CD4-positive, alpha-beta T cell treated with Interleukin-12 subunit alpha and Interleukin-12 subunit beta, for 1 hour (primary cell): ENCODE measurements at places on chromosomes 3 and 15.
A peak's percentile ranks its signal among the peaks of the same experiment; 100 is the strongest.

DNA sequence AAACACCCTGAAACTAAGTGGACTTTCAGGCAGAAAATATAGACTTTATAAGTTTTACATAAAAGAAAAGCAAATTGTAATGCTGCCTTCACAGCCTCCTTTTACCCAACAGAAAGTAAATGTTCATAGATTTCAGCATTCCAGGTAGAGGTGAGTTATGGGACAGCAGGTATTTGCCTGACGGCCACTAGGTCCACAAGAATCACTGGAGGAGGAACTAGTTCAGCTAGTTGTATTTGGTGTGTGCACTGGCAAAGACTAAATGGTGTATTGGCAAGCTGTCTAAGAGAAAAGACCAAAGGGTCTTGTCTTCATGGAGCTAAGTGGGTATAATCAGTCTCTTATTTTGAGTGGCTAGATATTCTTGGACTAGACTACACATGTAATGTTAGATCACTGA lies 34.2 kb downstream of the ZNF654 start:
- DNase-seq: no peak

- DNase-seq: peak; percentile 3
These were observed 230.4 kb downstream of the ADAMTS17 start for GRCh38 chr15:100111125-100112060.

- no peak for DNase-seq
These were observed 180.0 kb upstream of the TGFBR2 start for GRCh38 chr3:30426293-30426993.

- no peak for DNase-seq
These were observed 220.7 kb downstream of the MEIS2 start for GRCh38 chr15:36879568-36880222.

GRCh38 chr3:113136544-113136943 lies 74.8 kb upstream of the BOC start:
- DNase-seq: no peak

DNA sequence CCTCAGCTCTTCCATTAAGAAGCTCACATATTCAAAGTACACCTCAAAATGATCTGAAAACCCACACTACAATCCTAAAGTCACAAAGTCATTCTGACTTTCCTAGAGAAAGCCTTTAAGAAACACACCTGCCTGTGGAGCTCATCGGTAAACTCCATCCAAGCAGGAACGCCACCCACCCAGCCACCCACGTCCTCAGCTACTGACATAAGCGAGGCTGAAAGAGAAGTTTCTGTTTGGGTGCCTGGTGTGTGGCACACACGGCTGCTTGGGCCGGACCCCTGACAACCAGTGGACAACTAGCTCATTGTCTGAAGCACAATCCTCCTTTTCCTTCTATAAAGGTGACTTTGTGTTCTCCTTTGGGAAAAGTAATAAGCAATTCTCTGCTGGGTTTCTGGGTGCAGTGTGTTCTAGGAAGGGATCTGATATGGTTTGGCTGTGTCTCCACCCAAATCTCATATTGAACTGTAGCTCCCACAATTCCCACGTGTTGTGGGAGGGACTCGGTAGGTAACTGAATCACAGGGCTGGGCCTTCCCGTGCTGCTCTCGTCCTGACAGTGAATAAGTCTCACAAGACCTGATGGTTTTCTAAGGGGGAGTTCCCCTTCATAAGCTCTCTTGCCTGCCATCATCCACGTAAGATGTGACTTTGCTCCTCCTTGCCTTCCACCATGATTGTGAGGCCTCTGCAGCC lies 26.1 kb downstream of the FAM174B start:
- no peak for DNase-seq

DNA sequence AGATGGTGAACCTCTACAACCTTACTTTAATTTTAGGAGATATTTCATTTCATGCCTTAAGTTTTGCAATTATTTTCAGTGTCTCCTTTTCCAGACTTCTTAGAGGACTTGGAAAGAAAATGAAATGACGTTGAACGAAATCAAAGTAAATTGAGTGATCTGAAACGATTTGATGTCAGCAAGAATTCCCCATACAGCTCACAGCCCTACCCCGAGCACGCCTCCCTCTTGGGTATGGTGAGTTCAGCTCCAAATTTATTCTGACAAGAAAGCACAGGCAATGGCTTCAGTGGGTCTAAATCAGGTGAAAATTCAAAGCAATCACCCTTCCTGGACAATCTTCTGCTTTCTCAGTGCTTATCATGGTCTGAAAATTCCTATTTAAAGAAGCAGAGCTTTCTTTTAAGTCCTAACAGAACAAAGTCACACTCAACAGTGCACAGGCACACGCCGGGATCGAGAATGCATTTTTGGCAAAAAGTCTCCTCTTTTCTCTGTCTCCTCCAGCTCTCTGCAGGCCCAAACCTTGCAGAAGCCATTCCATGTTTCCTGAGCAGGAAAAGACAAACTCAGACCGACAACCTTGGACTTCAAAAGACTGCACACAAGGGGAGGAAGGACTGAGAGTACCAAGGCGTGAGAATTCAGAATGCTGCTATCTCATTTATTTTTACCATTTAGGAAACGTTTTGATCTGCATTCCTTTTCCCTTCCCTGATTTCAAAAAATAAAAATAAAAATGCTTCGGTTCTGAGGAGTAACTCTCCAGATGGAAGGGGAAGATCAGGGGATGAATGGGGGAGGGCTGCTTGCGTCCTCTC lies 72.0 kb downstream of the CCNL1 start:
- DNase-seq: no peak

DNA sequence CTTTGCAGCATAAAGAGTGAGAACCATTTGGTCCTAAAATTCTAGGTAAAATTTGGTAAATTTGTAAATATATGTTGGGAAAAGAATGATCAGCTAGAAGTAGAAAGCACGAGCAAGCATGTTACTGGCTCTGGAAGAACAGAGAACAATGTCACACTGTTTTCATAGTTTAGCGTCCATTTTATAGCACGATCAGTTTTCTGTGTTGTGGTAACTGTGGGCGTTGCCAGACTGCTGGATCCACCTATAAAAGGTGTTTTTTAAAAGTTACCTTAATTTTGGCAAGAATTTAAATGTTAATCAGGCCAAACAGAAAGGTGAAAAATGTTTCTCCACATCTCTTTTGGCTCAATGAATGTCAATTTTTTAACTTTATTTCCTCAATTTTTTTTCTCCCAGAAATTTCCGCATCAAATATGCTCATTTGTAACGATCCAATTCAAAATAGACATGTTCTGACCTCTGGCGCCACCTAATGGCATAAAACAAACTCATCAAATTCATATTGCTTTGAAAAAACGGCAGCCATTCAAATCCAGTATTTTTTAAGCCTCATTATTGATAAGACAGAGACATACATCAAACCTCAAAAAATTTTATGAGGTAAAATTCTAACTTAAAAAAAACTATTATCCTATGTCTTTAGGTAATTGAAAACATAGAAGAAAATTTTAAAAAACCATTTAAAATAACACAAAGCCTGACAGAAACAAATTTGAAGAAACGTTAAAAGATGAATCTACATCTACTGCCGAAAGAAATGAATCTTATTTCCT lies 5.5 kb upstream of the GP5 start:
- peak; percentile 63 for DNase-seq

- DNase-seq: no peak
These were observed 2.8 kb upstream of the CCR3 start for GRCh38 chr3:46239301-46239938.

- no peak for DNase-seq
These were observed 9.1 kb downstream of the KCNMB2 start for GRCh38 chr3:178545337-178545736.

- no peak for DNase-seq
These were observed 76.7 kb downstream of the ARNT2 start for GRCh38 chr15:80480909-80481308.

- no peak for DNase-seq
These were observed 7.7 kb upstream of the UMPS start for GRCh38 chr3:124722589-124722988.

DNA sequence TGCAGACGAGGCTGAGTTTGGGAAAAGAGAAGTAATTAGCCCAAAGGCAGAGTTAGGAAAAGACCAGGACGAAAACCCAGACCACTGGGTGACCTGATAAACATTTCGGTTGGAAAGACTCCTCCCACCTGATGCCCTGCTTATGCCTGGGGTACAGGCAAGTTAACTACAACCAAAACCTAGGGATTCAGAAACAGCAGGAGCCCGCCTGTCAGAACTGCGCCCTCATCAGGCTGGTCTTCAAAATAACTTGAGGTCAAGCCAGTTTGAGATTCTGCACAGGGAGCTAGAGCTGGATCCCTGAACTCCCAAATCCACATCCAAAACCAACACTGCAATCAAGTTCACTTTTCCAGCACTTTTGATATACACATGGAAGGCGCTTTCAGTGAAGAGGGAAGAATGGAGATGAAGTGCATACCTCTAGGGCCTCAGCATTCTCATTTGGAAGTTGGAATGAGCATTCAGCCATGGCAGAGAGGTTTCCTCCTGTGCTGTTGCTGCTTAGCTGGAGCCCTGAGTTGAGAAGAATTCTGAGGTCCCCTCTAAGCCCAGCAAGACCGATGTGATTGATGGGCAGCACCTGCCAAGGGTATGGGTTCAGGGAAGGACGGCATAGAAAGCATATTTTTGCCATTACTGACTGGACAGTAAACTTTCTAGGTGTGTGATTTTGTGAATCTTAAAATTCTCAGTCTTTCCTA lies 11.6 kb downstream of the TSEN2 start:
- no peak for DNase-seq

DNA sequence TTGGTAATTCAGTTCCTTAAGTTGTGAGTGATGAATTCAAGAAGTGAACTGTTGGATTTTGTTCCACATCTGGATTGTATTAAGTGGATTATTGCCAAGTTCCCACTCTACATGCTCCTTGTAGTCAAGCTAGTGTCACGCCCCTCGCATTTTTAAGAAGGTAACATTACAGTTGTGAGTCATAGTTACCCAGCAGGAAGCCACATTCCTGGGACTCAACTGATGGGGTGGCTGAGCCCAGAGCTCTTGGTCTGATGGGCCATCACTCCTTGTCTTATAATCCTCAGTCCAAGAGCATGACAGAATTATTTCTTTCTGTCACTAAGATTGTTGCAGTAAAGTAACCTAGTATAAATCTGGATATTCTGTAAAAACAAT lies 102.7 kb downstream of the PTPRG start:
- DNase-seq: no peak

GRCh38 chr3:14633819-14634424 lies 17.6 kb upstream of the CCDC174 start:
- peak; percentile 61 for DNase-seq

DNA sequence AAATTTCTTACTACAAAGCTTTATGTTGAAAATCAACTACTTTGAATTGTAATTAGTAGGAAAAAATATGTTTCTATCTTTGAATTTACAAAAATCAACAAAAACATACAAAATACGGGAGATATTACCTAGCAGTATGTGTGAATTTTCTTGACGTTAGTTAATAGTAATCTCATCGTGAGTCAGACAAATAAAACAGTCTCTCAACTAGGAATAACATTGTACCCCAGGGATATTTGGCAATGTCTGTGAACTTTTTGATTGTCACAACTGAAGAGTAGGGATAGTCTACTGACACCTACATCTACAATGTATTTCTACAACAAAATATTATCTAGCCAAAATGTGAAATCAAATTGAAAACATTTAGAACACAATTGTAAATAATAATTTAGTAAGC lies 250.3 kb downstream of the POLQ start:
- DNase-seq: no peak

- no peak for DNase-seq
These were observed 2.4 kb upstream of the SEC62 start for GRCh38 chr3:169964176-169964575.

DNA sequence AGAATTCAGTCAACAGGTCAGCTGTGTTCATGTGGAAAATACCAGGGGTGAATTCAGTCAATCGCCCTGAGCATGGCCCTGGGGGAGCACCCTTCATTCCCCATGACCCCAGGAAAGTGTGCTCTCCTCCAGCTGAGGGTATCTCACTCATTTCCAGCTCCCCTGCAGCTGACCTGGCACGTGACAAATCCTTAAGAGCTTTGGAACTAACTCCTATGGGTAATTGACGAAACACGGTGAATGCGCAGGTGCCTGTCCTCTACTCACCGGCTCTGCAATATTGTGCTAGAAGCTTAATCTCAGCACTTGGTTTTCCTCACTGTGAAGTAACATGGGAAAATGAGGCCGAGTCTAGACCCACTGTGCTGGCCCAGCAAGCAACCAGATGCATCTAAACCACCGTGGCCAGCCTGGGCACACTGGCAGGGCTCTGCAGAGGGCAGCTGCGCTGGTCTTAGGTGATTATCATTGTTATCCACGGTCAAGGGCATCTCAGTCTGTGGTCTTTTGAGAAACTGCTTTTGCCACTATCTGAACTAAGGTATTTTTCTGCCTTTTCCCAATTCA lies 63.1 kb downstream of the SPSB4 start:
- no peak for DNase-seq

DNA sequence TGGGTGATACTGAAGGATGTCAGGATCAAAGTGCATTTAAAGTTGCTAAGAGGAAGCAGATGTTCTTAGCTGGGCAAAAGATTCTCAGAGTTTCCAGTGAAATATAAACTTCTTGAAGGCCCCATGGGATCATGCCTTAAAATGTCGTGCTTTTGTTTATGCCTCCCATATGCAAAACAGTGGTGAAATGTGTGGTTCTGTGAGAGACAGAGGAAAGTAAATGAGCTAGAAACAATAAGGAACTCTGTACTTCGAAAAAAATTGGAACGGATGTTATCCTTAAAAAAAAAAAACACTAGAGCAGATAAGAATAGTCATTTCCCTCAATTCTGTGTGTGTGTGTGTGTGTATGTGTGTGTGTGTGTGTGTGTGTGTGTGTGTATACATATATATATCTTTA lies 497.0 kb upstream of the TBL1XR1 start:
- no peak for DNase-seq

DNA sequence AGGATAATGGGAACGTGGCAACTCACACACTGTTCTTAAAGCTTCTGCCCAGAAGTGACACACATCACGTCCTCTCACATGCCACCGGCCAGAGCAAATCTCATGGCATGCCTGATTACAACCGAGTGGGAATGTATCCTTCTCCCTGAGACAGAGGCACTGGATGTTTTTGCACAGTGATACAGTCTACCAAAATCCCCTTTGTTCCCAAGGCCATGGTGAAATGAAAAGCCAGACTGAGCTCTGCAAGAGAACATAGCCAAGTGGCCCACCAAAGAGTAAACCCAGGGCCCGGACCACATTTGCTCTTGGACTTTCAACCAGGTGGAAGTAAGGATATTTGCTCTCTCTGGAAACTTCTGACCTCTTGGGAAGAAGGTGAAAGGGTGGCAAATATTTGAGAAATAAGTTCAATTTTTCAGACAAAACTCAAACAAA lies 186.2 kb upstream of the STT3B start:
- no peak for DNase-seq
